Testis (tissue), 5 donors: ENCODE measurements at places on chromosomes 2 and 18. TPM values are rescaled to one million over a fixed set of nuclear protein-coding genes. Genes with fewer than 3 reads are reported as not detected.

Gene KCNG3
- total RNA-seq: 11.3 TPM

DNA sequence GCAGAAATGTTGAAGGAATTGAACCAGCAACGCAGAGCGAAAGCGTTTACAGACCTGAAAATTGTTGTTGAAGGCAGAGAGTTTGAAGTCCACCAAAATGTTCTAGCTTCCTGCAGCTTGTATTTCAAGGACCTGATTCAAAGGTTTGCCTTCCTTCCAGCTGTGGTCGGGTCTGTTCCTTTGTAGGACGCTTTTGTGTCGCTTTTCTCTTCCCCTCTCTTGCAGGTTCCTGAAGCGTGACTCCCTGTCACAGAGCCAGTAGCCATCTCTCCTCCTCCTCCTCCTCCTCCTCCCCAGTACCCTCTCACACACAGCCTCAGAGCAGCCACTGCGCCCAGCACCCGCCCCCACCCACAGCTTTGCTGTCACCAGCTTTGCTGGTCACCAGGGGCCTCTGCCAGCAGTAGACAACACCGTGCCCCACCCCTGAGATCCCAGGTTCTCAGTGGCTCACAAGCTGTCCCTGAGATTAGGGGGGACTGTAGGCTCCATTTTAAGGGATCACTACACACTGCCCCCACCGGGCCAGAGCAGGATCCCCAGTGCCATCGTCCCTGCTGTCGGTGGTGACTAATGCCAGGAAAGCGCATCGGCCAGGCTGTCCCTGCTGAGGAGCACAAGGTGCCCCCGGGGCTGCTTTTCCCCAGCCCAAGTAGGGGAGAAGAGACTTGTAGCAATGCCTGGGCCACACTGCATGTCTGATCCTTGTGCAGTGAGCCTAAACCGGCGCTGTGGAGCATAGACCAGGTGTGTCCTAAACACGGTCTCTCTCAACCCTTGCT is 242.3 kb downstream of the ATAD2B start:
- no peaks in the 10 kb centered on the region for H3K4me1 ChIP-seq
- no peaks in the 10 kb centered on the region for H3K36me3 ChIP-seq
- DNase-seq: no peak
- H3K27me3 ChIP-seq: no peaks in the 10 kb centered on the region
- H3K27ac ChIP-seq: no peak overlapping the region

Gene AQP12B
- total RNA-seq: not detected

- H3K36me3 ChIP-seq: no peaks in the 10 kb centered on the region
- DNase-seq: no peak
- no peak overlapping the region for H3K4me3 ChIP-seq
- no peak overlapping the region for H3K27ac ChIP-seq
- H3K27me3 ChIP-seq: no peaks in the 10 kb centered on the region
Measured at GRCh38 chr2:219122202-219122980, 38.2 kb downstream of the NHEJ1 start.

GRCh38 chr2:156215656-156216055 is 116.9 kb downstream of the NR4A2 start:
- H3K27ac ChIP-seq: no peak overlapping the region
- no peak overlapping the region for H3K4me3 ChIP-seq
- H3K4me1 ChIP-seq: no peaks in the 10 kb centered on the region
- no peaks in the 10 kb centered on the region for H3K27me3 ChIP-seq
- DNase-seq: no peak
- no peaks in the 10 kb centered on the region for H3K36me3 ChIP-seq

- no peaks in the 10 kb centered on the region for H3K36me3 ChIP-seq
- no peak for DNase-seq
- no peak overlapping the region for H3K4me3 ChIP-seq
- no peak overlapping the region for H3K27ac ChIP-seq
- H3K4me1 ChIP-seq: no peaks in the 10 kb centered on the region
Measured at GRCh38 chr18:26471027-26471426, 77.3 kb downstream of the KCTD1 start.

DNA sequence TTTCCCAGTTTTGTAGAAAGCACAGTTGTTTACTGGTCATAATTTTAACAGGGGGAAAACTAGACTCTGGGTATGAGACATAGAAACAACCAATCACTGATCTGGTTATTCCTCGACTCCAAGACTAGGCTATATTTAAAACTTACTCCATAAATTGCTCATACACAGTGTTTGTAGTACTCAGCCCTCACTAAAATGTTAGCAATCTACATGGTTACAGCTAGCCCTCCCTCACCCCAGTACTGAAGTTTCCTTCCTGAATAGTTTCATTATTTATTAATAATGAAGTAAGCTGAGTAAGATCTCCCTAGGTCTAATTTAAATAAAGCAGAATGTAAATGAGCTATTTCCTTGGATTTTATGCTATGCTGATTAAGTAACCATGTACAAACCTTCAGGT is 275.1 kb downstream of the CDH20 start:
- no peak overlapping the region for H3K4me3 ChIP-seq
- H3K27ac ChIP-seq: no peak overlapping the region
- no peaks in the 10 kb centered on the region for H3K36me3 ChIP-seq
- H3K4me1 ChIP-seq: peaks cover 7% of the 10 kb centered on the region

DNA sequence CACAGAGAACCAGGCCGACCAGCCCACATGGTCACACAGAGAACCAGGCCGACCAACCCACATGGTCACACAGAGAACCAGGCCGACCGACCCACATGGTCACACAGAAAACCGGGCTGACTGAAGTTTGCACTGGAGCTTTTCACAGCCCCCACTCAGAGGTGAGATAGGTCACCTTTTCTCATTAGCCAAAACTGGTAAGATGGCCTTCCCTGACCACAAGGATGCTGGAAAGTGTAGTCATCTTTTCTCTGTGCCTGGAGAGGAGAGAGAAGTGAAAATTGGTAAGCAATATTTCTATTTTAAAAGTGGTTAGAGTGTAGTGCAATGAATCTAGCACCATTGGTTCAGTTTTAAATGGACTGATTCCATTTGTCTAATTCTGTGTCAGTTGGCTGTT is 247.1 kb downstream of the NEDD4L start:
- no peak overlapping the region for H3K4me3 ChIP-seq
- no peaks in the 10 kb centered on the region for H3K36me3 ChIP-seq
- no peaks in the 10 kb centered on the region for H3K27me3 ChIP-seq
- peaks cover 12% of the 10 kb centered on the region for H3K4me1 ChIP-seq

DNA sequence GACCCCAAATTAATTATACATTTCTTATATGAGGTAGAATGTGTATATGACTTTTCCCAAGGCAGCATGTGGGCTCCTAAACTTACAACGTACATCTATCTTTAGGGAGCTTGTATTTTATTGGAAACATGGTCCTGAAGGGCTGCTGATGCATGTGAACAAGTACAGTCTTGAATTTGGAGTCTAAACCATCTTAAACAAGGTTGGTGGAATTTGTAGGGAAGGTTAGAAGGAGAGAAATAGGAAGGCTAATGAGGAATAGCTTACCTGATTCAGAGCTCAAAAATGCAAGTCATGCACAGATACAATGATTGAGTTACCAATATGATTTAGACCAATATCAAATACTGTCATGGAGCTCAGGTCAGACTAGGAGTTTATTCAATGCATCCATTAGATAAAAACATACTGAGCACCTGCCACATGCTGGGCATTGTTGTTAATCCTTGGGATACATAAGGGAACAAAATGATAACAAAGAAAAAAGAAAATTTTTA is 458.6 kb upstream of the ETAA1 start:
- DNase-seq: no peak
- no peaks in the 10 kb centered on the region for H3K36me3 ChIP-seq
- H3K27me3 ChIP-seq: no peaks in the 10 kb centered on the region
- H3K4me1 ChIP-seq: no peaks in the 10 kb centered on the region

Gene CCNYL1
- total RNA-seq: 25.6 TPM

GRCh38 chr2:98691303-98691702 is 39.6 kb downstream of the MGAT4A start:
- no peaks in the 10 kb centered on the region for H3K36me3 ChIP-seq
- DNase-seq: no peak
- no peaks in the 10 kb centered on the region for H3K4me1 ChIP-seq
- H3K27me3 ChIP-seq: no peaks in the 10 kb centered on the region
- H3K4me3 ChIP-seq: no peak overlapping the region
- H3K27ac ChIP-seq: no peak overlapping the region

Gene ELOA2
- 4.4 TPM for total RNA-seq

GRCh38 chr2:239882781-239883180 is 142.4 kb downstream of the NDUFA10 start:
- no peaks in the 10 kb centered on the region for H3K36me3 ChIP-seq
- DNase-seq: peak; percentile 13
- peaks cover 8% of the 10 kb centered on the region for H3K4me1 ChIP-seq
- H3K27me3 ChIP-seq: no peaks in the 10 kb centered on the region

DNA sequence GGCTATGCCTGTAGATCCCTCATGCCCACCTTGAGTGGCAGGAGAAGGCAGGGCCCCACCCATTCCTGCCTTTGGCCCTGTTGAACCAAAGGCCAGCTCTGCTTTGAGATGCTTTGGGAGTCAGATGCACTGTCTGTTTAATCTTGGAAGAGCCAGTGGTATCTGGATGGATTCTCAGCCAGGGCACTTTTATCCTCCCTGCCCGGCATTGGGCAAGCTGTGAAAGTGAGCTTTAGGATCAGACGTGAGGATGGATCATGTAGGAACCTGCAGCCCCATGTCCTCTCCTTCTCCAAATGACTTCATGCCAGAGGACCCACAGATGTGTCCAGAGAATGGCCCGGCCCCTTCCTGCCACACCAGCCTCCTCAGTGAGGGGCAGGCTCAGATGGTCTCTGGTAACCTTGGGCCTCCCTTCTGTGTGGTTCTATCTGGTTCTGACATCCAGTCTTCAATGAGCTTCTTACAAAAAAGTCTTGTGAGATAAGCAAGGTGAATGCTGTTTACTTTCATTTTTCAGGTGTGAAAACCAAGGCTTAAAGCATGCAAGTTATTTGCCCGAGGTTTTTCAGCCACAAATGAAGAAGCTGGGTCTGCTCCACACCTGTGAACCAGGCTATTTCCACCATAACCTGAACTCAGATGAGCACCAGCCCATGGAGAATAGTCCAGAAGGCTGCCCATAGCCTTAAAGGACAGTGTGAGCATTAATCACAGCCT is 123.8 kb downstream of the KCTD1 start:
- H3K4me3 ChIP-seq: no peak overlapping the region
- no peaks in the 10 kb centered on the region for H3K4me1 ChIP-seq
- no peaks in the 10 kb centered on the region for H3K36me3 ChIP-seq
- no peak for DNase-seq

Gene SLC40A1
- total RNA-seq: 52.3 TPM

DNA sequence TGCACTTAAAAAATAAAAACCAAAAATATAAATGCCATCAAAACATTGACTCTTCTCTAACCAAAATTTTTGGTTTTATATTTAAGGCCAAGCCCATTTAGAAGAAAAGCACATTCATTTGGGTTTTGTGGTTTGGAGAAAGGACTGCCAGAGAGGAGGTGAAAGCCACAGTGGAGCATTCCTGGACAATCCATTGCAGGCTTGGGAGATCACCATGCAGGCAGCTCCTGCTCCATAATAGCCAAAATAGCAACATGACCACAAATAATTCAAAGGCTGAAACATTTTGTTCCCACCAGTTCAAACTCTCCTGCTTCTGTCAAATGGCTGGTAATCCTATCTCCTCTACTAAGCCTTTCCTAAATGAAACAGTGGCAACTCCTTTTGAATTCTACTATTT is 73.5 kb downstream of the GALNT3 start:
- no peaks in the 10 kb centered on the region for H3K4me1 ChIP-seq
- no peaks in the 10 kb centered on the region for H3K36me3 ChIP-seq
- H3K27me3 ChIP-seq: no peaks in the 10 kb centered on the region

- no peaks in the 10 kb centered on the region for H3K27me3 ChIP-seq
- no peak for DNase-seq
- H3K4me1 ChIP-seq: peaks cover 11% of the 10 kb centered on the region
- H3K4me3 ChIP-seq: no peak overlapping the region
- no peaks in the 10 kb centered on the region for H3K36me3 ChIP-seq
Measured at GRCh38 chr2:219687882-219688559, 60.6 kb downstream of the SLC4A3 start.
